ENCODE measurements at places on chromosomes 7 and 10.
A peak's percentile ranks its signal among the peaks of the same experiment; 100 is the strongest.

- DNase-seq: no peak
Measured at GRCh38 chr7:152989889-152990380, 230.4 kb downstream of the ACTR3B start.

GRCh38 chr7:125563557-125563956, 633.9 kb upstream of the POT1 start:
- peak; percentile 37 for DNase-seq

- DNase-seq: no peak
Measured at GRCh38 chr10:92849576-92850090, 1.3 kb downstream of the EXOC6 start.

- no peak for DNase-seq
Measured at GRCh38 chr10:34320265-34320664, 494.8 kb downstream of the PARD3 start.

DNA sequence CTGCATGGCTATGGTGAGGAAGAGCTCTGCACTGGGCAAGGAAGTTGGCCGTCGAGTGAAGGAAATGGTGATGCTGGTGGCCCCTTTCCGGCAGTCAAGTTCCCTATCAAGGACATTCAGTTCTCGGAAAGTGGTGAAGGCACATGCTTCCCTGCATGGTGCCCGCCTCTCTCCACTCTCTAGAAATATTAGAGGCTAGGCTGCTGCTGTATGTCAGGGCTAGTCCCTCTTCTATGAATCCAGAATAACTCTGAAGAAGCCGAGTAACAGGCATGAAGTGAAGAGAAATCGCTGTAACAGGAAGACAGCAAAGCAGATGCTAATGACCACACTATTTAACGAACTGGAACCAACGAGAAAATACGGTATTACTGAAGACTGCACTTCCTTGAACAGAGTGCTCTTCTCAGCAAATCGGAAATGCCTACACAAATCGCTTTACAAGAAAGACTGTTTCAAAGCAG, 5.4 kb downstream of the IDI1 start:
- no peak for DNase-seq

Measured in RPMI8226 (cell line).